Activated CD4-positive, alpha-beta memory T cell treated with anti-CD3 and anti-CD28 coated beads, Interleukin-2, amount 10 ng/mL, durations not matched to agents 7 days and 5 days (primary cell): ENCODE measurements at places on chromosomes 5 and 9. TPM values are rescaled to one million over a fixed set of nuclear protein-coding genes. Genes with fewer than 3 reads are reported as not detected.
A peak's percentile ranks its signal among the peaks of the same experiment; 100 is the strongest.

DNA sequence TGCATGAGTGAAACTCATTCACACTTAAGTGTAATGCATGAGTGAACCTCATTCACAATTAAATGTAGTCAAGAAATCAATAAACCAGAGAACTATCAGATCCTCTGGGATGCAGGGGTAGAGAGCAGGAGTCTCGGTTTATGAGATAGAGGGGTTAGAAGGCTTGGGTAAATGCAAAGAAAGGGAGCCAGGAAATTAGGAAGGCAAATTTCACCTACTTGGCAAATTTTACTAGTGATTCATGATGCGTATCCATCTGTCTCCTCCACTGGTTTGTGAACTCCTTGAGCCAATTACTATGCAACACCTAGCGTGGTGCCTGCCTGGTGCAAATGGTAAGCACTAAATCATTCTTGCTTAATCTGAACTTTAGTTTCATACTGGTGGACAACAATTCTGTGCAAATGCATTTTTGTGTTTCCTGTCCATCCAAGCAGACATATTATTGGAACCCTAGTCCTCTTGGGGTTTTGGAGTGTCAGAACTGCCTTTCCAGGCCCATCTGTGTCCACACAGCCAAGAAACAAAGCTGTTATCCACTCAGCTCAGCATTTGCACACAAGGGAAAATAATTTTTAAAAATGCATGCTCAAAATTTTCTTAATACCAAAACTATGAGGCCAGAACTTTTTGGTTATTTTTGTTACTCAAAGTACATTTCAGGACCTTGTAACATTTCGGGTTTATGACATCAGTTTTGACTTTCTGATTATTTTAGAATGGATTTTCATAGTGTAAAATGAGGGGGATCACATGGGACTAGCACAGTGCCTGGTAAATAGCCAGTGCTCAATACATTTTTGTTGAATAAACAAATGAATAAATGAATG, 5.2 kb downstream of the HAPLN1 start:
- no peak for DNase-seq
- H3K4me1 ChIP-seq, result no peaks in the 10 kb centered on the region
- no peak overlapping the region for H3K4me3 ChIP-seq
- no peaks in the 10 kb centered on the region for H3K36me3 ChIP-seq
- H3K27me3 ChIP-seq, result peaks cover 15% of the 10 kb centered on the region

DNA sequence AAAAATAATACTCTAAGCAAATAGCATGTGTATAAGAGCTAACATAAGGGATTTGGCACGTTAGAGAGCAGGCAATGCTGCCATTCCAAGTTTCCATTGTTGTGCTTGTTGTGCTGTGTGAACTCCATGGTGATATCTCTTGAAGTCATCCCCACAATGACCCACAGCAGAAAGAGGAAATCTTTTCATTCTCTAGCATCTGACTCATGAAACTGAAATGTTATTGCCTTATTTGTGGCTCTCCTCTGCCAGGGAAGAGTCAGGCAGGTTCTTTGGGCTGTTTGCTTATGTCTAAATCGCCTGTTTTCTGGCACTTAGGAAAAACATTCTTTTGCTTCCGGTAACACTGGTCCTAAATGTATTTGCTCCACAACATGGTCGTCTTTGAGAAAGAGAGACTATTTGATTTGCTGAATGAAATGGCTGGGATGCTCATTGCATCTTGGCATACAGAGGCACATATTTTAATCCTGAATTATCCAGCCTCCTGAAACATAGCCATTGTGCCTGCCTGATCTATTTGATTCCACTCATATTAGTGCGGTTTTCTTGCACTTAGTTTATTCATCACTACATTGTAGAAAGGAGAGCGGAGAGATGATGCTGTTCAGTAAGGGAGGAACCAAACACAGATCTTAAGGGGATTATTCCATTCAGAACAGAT, 188.8 kb downstream of the CSNK1G3 start:
- no peaks in the 10 kb centered on the region for H3K4me1 ChIP-seq
- H3K4me3 ChIP-seq, result no peak overlapping the region
- no peaks in the 10 kb centered on the region for H3K36me3 ChIP-seq
- no peaks in the 10 kb centered on the region for H3K27me3 ChIP-seq
- DNase-seq, result no peak

DNA sequence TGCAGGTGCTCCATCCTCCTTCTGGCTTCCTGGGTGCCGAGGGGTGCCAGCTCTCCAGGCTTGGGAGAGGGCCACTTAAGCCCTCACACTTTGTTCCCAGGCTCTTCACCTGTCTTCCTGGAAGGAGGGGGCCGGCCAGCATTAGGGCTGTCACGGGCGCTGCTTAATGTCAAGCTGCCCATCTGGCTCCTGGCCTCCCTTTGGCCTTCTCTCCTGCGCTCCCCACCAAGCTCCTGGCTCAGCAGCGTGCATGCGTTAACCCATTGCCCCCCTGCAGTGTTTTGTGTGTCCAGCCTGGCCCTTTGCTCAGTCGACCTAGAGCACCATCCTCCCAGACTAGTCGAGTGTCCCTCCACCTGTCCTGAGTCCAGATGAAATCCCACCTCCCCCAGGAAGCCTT, 21.3 kb downstream of the NTNG2 start:
- no peaks in the 10 kb centered on the region for H3K36me3 ChIP-seq
- H3K27ac ChIP-seq, result no peak overlapping the region
- no peak for DNase-seq
- H3K4me3 ChIP-seq, result no peak overlapping the region
- H3K27me3 ChIP-seq, result peaks cover 25% of the 10 kb centered on the region

DNA sequence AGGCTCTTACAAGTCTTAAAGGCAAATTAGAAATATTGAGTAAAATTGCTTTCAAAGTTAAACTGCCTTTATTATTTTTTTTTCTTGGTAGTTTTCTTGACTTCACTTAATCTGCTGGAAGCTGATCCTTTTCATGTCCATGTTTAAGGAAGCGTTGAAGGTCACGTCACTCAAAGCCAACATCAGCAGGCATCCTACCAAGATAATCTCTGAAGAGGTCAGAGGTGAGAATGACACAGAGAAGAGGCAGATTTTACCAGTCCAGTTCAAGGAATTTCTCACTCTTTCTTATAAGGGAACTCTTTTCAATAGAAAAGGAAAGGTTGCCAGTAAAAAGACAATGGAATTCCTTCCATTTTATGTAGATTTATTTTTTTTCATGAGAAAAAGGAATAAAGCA, 259.8 kb downstream of the ANXA1 start:
- no peak for DNase-seq
- no peaks in the 10 kb centered on the region for H3K27me3 ChIP-seq
- H3K4me3 ChIP-seq, result no peak overlapping the region
- H3K4me1 ChIP-seq, result no peaks in the 10 kb centered on the region
- no peak overlapping the region for H3K27ac ChIP-seq

DNA sequence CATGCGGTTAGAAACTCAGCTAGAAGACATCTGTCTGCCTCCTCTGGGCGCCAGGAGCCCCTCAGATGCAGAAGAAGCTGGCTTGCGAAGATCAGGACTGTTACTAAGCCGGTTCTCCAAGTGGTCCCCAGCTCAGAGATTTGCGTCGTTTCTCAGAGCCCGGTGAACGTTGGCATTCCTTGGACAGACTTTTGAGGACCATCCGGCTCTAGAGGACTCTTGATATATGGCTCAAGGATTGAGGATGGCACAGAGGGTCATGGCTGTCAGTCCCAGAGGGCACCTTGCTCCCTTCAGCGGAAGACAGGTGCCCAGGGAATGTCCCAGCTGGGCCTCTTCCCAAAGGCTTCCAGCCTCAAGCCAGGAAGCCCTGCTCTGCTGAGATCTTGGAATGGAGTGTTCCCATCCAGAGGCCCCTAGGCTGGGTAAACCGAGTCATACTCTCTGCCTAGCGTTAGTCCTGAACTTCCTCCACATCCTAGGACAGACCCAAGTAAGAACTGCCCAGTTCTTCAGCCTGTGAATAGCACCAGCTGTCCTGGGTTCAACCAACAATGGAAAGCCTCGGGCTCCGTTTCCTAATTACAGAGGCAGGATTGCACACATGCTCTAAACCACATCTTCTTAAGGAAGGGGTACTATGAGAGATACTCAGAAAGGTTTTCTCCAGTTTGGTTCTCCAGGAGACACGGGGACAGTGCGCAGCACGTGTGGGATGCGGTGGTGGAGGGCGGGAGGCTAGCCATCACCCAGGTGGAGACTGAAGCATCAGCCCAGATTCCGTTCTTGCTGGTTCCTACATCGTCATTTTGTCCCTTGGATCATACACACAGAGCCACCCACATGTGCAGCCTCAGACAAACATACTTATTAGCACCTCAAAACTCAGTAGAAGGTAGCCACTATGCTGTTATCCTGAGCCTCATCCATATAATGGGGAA, 51.4 kb downstream of the ZNF354C start:
- H3K27me3 ChIP-seq, result no peaks in the 10 kb centered on the region
- H3K36me3 ChIP-seq, result no peaks in the 10 kb centered on the region
- no peak overlapping the region for H3K27ac ChIP-seq
- H3K4me1 ChIP-seq, result no peaks in the 10 kb centered on the region
- DNase-seq, result no peak

- no peaks in the 10 kb centered on the region for H3K36me3 ChIP-seq
- H3K27me3 ChIP-seq, result peaks cover 6% of the 10 kb centered on the region
- H3K4me1 ChIP-seq, result no peaks in the 10 kb centered on the region
Observed at GRCh38 chr5:1244976-1245375, 19.8 kb downstream of the SLC6A18 start.

DNA sequence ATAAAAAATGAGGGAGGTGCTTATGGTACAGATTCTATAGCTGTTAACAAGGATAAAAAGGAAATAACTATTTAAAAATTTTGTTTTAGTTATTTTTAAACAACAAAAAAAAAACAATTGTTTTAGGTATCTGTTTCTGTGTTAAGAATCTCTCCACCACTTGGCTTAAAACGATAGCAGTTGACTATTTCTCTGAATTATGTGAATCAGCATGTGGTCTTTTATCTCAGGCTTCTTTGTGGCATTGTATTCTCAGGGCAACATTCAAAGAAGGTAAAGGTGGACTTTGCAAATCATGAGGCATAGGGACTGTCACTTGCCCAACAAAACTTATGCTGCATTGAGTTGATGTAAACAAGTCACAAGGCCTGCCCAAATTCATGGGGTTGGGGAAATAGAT, 55.2 kb downstream of the ERBIN start:
- H3K27ac ChIP-seq, result no peak overlapping the region
- no peak for DNase-seq
- peaks cover 13% of the 10 kb centered on the region for H3K4me1 ChIP-seq
- H3K36me3 ChIP-seq, result peaks cover 20% of the 10 kb centered on the region
- H3K4me3 ChIP-seq, result no peak overlapping the region
- no peaks in the 10 kb centered on the region for H3K27me3 ChIP-seq

- DNase-seq, result no peak
- H3K27ac ChIP-seq, result no peak overlapping the region
- H3K36me3 ChIP-seq, result no peaks in the 10 kb centered on the region
- no peaks in the 10 kb centered on the region for H3K27me3 ChIP-seq
Observed at GRCh38 chr9:76138360-76138759, 247.9 kb downstream of the PCSK5 start.

GRCh38 chr5:163867738-163868137, 362.3 kb downstream of the MAT2B start:
- H3K4me1 ChIP-seq, result no peaks in the 10 kb centered on the region
- H3K4me3 ChIP-seq, result no peak overlapping the region
- no peaks in the 10 kb centered on the region for H3K27me3 ChIP-seq

GRCh38 chr5:175384724-175385552, 59.0 kb downstream of the DRD1 start:
- peaks cover 15% of the 10 kb centered on the region for H3K27me3 ChIP-seq
- no peak for DNase-seq
- no peaks in the 10 kb centered on the region for H3K4me1 ChIP-seq

- H3K4me3 ChIP-seq, result no peak overlapping the region
- no peaks in the 10 kb centered on the region for H3K36me3 ChIP-seq
- H3K4me1 ChIP-seq, result no peaks in the 10 kb centered on the region
- no peaks in the 10 kb centered on the region for H3K27me3 ChIP-seq
Observed at GRCh38 chr5:14054965-14055963, 87.9 kb upstream of the TRIO start.

GRCh38 chr9:91156451-91157234, 205.1 kb downstream of the AUH start:
- peak overlapping the region; percentile 21 for H3K4me3 ChIP-seq
- H3K27me3 ChIP-seq, result no peaks in the 10 kb centered on the region
- H3K36me3 ChIP-seq, result peaks cover 87% of the 10 kb centered on the region

GRCh38 chr5:137466889-137467288, 32.2 kb downstream of the SPOCK1 start:
- H3K36me3 ChIP-seq, result no peaks in the 10 kb centered on the region
- H3K27ac ChIP-seq, result no peak overlapping the region
- peaks cover 3% of the 10 kb centered on the region for H3K27me3 ChIP-seq
- no peaks in the 10 kb centered on the region for H3K4me1 ChIP-seq
- H3K4me3 ChIP-seq, result no peak overlapping the region
- no peak for DNase-seq

- H3K27ac ChIP-seq, result no peak overlapping the region
- H3K36me3 ChIP-seq, result peaks cover 37% of the 10 kb centered on the region
- H3K27me3 ChIP-seq, result no peaks in the 10 kb centered on the region
- DNase-seq, result no peak
- no peak overlapping the region for H3K4me3 ChIP-seq
- no peaks in the 10 kb centered on the region for H3K4me1 ChIP-seq
Observed at GRCh38 chr9:114968671-114969070, 38.3 kb upstream of the TNFSF8 start.

GRCh38 chr9:137255448-137256114, 454 bp downstream of the NELFB start:
- peak overlapping the region; percentile 83 for H3K27ac ChIP-seq
- peaks cover 18% of the 10 kb centered on the region for H3K4me1 ChIP-seq
- peaks cover 3% of the 10 kb centered on the region for H3K27me3 ChIP-seq
- DNase-seq, result peak; percentile 47
- peak overlapping the region; percentile 89 for H3K4me3 ChIP-seq

- H3K27me3 ChIP-seq, result no peaks in the 10 kb centered on the region
- H3K27ac ChIP-seq, result no peak overlapping the region
- no peak overlapping the region for H3K4me3 ChIP-seq
- H3K4me1 ChIP-seq, result no peaks in the 10 kb centered on the region
Observed at GRCh38 chr9:127652733-127653132, 40.7 kb downstream of the STXBP1 start.

DNA sequence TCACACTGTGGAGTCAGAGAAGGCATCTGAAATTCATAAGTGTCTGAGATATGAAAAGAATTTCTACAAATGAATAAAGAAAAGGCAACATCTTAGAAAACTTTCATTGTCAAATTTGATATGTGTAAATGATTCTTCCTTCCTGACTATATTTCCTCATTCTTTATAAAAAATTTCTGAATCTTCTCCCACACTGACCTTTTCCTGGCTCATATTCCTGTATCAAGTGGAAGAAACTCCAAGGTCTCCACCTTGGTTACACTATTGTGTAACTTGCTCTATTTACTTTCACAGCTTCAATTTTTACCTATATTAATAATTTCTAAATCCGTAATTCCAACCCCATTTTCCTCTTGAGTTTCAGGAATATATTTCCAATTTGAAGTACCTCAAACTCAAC, 93.5 kb upstream of the FBXL7 start:
- no peak for DNase-seq
- no peak overlapping the region for H3K4me3 ChIP-seq
- H3K36me3 ChIP-seq, result no peaks in the 10 kb centered on the region
- H3K4me1 ChIP-seq, result no peaks in the 10 kb centered on the region
- H3K27ac ChIP-seq, result no peak overlapping the region

Gene ENC1
- total RNA-seq, result 0.73 TPM

Gene PDE6A
- not detected for total RNA-seq

Gene MVB12B
- total RNA-seq, result 2.4 TPM

Gene CDC37L1
- 12.0 TPM for total RNA-seq

Gene CFAP77
- total RNA-seq, result not detected

Gene UNC5A
- total RNA-seq, result not detected

Gene SLC36A2
- not detected for total RNA-seq
